CD8-positive, alpha-beta memory T cell (primary cell): ENCODE measurements at places on chromosomes 4 and X. TPM values are rescaled to one million over a fixed set of nuclear protein-coding genes. Genes with fewer than 3 reads are reported as not detected.

Gene ARHGAP4
- 133 TPM for total RNA-seq

DNA sequence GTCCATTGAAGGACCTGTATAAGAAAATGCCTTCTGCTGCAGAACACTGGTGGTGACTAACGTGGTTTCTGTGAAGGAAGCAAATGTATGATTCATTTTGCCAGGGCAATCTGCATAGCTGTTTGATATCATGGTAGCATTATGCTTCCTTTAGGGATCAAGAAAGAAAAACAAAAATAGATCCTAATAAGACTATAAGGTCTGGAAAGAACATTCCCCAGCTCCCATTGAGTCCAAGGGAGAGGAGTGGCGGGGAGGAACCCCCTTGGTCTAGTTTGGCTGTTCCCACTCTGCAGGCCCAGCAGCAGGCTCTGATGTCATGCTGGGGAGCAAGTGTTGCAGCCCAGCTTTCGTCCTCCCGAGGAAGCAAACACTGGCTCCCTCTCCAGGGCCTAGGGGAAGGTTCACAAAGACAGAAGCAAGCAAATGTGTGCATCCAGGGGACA lies 154.5 kb upstream of the GALNT7 start:
- no peak for DNase-seq

DNA sequence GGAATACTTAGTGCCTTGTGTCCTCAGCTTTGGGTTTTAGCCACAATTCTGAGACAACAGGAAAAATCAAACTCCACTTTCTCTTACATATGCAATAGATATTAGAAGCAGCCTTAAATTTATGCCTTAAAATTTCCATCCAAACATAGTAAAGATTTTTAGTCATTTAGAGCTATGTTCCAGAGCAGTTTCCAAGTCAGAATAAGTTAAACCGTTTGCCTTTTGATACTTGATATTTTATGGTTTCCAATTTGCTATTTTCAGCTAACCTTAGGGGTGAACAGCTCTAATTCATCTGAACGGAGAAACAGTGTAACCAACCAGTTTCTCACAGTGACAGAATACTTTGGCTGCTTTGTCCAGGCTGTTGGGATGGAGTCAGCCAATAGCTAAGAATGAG lies 125.8 kb upstream of the RXFP1 start:
- no peak for DNase-seq

DNA sequence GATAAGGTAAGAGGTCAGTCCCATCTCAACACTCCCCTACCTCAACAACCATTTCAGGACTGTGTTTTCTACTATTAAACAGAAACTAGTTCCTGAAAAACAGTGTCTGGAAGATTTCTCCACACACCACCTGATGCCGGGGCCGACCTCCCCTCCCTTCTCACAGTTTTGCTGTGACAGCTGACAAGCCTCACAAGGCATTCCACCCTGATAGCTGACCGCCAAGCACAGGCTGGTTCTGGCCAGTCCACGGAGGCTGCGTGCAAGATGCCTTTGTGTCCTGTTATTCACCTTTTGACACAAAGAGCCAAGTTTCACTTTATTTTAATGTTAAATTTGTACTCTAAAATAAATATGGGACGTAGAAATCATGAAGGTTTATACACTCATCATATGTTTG lies 758.6 kb downstream of the PDHA2 start:
- no peak for DNase-seq

- no peak for DNase-seq
Observed at GRCh38 chr4:3611778-3612177, 79.6 kb upstream of the LRPAP1 start.

GRCh38 chr4:14659286-14659685 lies 343.0 kb upstream of the CPEB2 start:
- no peak for DNase-seq

Gene NUDT10
- 1.2 TPM for total RNA-seq

Gene GPR78
- total RNA-seq = not detected

Gene SRPX2
- not detected for total RNA-seq
